Right renal cortex interstitium (tissue), 3 donors: ENCODE measurements at places on chromosomes 5 and 9. TPM values are rescaled to one million over a fixed set of nuclear protein-coding genes. Genes with fewer than 3 reads are reported as not detected.

IL7R gene
- 0.93 TPM for polyA plus RNA-seq

DNA sequence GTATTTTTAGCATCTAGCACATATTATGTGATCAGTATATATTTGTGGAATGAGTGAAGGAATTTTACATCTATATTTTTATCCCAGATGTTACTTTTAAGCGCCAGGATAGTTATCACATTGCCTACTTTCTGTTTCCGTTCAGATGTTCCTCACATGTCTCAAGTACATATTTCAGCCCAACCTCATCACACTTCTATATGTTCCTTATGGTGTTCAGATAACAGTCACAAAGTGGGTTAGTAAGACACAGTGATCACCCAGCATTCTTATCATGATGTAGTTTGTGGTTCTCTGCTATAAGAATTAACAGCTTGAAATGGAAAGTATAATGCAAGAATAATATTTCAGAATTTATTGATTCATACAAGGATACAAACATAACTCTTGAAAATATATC is 170.0 kb upstream of the RASA1 start:
- DNase-seq = no peak

- DNase-seq = no peak
Measured at GRCh38 chr5:53922508-53923498, 362.4 kb downstream of the NDUFS4 start.

IFNA17 gene
- not detected for polyA plus RNA-seq

- DNase-seq = no peak
Measured at GRCh38 chr5:138724470-138725146, 28.6 kb upstream of the CTNNA1 start.

GRCh38 chr5:168152660-168153059 is 138.8 kb upstream of the WWC1 start:
- no peak for DNase-seq

DNA sequence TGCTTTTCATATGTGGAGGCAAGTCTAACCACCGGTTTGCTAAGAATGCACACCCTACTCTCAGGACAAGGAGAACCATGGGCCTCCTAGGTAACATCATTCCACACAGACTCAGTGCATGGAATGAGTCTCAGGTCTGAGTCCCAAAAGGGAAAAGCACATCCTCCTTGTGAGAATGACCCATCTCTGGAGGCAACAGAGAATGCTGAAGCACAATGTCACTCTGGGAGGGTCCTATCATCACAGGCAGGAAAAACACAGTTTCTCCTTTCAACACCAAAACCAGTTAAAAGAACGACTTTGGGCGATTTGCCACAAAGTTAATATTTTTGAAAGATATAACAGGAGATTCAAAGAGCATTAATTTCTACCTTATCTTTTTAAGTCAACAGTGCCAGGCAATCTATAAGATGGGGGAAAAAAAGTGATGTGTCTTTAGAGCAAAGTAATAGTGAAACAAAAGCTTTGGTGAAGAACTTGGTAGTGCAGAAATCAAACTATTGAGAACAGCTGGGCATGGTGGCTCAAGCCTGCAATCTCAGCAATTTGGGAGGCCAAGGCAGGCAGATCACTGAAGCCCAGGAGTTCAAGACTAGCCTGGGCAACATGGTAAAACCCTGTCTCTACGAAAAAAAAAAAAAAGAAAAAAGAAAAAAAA is 97.3 kb downstream of the OXCT1 start:
- DNase-seq = no peak

- DNase-seq = no peak
Measured at GRCh38 chr9:97651646-97652045, 18.0 kb downstream of the NCBP1 start.

GLRX gene
- polyA plus RNA-seq = 76.8 TPM

HSPA4 gene
- 160 TPM for polyA plus RNA-seq

DNA sequence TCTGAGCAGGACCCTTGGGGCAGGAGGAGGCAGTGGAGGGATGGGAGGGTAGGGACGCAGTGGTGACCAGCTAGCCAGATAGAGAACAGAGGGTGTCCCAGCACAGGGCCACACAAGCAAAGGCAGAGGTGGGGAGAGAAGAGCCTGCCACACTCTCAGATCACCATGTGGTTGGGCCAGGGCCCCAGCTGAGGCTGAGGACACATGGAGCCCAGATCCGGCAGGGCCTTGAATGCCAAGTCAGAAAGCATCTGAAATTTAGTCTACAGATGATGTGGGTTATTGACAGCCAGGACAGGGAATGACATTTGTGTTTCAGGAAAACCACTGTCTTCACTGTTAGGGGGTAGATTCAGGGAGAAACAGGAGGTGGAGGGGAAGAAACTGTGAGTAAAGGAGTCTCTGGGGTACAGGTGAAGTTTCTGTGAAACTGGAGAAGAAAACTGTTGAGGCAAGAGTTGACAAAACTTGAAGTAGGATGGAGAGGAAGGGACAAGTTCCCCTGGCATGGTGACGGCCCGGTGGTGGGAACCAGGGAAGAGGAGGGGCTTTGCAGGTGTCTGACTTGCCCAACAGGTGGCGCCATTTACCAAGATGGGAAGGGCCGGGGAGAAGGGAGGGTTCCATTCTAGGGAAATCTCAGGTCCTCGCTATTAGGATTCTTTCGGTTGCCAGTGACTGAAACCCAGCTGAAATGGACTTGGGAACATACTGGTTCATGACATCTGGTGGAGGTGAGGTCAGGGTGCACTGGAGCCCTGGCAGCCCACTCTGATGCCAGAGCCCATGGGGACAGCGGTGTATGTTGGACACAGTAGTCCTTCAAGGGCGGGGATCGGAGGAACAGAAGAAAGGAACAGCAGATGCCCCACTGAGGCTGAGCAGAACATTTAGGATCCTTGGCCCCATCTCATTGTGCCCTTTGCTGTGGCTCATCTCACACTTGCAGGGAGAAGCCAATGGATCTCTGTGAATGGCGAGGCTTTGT is 100.1 kb downstream of the KCNIP1 start:
- DNase-seq = no peak

DNA sequence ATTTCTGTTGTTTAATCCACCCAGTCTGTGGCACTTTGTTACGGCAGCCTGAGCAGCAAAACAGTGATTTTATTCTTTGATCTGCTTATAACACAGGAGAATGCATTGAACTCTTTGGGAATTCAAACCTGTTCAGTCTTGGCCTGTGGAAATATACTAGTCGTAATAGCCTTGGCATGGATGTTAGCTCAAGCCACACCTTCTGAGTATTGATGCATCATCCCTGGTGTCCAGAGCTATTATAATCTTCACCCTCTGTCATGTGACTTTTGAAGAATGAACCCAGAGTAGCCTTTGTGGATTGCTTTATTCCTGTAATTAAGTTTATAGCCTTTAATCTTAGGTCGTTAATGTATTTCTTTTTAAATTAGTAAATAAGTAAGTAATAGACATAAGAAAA is 50.8 kb upstream of the TEX48 start:
- DNase-seq = no peak

DNA sequence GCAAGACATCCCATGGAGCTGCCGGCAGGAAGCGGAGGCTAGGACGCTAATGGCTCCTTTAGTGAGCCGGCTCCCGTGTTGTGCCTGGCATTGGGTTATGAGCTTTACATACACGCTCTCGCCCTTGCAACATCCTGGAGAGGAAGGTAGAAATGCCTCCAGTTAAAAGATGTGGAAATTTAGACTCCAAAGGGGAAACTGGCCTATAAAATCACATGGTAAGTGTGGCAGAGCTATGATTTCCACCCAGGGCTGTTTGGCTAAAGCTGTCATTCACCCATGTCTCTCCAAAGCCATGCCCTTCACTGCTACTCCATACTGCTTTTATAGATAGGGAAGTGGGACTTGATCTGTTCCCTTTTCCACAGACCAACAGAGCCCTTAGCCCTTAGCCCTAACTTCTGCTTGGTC is 5.2 kb downstream of the GM2A start:
- no peak for DNase-seq

DNA sequence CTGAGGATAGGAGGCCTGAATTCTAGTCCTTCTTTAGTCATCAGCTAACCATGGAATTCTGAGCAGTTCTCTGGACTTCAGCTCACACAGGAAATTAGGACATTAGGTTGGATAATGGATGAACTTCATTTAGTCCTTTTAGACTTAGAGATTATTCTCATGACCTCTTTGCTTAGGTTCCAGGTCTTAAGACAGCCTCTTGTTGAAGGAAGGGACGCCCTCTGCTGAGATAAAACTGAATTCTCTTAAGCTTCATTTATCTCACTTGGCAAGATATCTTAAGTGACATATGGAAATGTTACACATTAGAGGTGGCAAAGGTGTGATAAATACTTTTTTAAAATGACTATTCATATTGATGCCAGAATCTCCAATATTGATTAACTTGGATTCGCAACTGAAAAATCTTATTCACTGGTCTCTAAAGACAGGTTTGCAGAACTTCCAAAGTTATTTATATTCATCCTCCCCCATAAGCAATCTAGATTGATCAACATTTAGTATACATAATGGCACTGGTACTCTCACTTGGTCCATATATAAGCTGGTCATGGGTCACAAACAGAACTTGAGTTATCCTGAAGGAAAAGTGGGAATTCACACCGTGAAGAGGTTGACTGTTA is 16.9 kb upstream of the ZNF366 start:
- no peak for DNase-seq

DNA sequence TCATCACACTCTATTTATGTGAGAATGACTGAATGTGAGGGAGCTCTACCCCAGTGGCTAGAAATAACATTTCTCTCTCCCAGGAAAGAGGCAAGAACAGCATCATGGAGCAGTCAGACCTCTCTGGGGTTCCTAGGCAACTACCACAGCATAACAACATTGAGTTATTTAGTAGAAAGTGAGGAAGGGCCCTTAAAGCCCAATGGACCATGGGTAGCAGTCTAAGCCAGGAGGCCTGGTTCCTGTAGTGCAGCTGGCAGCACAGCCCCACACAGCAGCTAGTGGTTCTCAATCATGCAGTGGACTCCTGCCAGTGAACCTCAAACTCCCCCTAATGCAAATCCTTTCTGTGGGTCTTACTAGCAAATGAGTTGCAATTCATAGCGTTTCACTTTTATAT is 55.3 kb downstream of the SPEF2 start:
- no peak for DNase-seq

DNA sequence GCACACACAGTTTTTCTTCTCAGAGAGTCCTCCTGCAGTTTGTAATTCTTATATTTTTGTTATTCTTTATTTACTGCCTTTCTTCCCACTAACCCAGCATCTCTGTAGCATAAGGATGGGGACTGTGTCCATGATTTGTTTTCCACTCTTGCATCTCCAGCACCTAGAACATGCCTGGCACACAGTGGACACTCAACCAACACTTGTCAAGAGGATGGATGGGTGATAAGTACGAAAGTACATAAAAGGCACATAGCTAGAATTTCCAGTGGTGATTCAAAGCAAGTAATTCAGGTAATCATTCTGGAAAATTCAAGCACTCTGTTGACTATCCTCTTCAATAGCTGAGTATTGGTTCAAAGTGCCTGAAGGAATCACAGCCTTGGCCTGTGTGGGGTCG is 60.2 kb upstream of the TRIO start:
- no peak for DNase-seq

GRCh38 chr5:143222287-143223231 is 180.9 kb downstream of the NR3C1 start:
- DNase-seq = no peak

- DNase-seq = no peak
Measured at GRCh38 chr5:81225463-81225862, 7.7 kb upstream of the CKMT2 start.

DNA sequence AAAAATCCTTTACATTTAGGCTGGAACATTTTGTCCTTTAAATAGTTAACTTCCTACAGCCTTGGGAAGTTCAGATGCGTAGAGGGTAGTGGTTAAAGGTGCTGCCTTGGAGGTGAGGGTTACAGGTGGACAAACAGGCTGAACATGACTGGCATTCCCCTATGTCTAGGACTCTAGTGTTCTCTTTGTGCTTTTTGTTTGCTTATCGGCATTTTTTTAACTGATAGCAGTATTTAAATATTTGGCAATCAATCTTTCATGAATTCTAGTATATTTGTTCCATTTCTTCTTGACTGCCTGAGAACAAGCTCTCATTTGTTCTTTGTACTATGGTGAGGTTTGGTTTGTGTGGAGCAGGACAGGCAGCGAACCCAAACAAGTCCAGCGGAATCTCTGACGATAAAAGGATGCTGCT is 307.6 kb downstream of the CTNND2 start:
- DNase-seq = no peak

P4HA2 gene
- 31.0 TPM for polyA plus RNA-seq

DNA sequence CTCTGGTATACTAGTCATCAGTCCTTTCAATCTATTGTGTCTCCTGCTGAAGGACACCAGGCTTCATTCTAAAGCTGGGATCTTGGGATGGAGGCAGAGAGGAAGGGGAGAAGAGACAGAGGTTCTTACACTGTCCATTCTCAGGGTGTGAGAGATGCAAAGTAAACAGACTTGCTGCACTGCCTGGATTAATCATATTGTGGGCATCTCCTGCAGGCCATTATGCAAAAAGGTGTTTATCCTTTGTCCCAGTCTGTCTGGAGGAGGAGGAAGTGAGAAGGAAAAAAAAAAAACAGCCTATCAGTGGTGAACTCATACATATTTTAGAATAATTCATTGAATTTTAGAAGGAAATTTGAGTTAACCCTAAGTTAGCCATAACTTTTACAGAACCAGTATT is 92.9 kb upstream of the TNPO1 start:
- no peak for DNase-seq

DNA sequence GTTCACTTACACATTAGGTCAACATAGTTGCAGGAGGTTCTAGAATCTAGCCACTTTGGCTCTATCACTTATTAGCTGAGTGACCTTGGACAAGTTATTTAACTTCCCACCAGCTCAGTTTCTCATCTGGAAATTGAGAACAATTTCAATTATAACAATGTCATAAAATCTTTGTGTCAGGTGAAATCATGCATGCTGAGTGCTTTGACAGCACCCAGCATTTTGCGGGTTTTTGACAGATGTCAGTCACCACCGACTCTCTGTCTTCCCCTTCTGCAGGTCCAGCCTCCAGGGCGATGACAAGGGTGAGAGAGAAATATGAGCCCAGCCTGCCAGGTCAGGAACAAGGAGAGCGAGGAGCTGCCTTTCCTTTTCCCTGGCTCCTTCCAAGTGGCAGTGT is 107.1 kb upstream of the TAS2R1 start:
- DNase-seq = no peak

GRCh38 chr5:90408571-90409317 is 812 bp downstream of the CETN3 start:
- peak; percentile 7 for DNase-seq

DNA sequence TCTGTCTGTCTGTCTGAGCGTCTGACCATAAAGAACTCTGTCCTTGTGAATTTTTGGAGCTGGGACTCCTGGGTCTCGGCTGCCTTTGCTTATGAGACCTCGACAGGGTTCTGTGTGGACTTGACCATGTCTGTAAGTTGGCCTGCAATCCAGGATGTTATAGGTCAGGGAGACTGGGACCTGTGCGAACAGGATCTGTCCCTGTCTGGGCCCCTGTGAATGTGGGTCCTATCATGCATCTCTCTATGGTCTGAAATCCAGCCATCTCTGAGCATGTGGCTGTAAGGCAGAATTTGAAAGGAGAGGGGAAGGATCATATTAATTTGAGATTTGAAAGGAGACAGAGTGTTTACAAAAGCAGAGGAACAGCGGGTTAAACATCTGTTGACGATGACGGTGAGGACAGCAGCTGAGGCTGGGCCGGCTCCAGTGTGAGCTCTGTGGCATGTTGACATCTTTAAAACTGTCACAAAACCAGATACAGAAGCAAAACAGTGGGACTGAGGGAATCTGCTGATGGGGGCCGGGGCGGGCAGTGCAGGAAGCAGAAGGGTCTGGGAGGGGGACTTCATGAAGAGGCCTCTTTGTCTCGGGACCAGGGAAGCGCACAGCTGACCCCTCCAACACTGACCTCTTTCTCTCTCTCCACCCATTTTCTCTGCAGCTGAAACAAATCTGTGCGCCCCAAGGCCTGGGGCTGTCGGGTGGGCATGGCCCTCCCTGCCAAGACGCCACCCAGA is 19.1 kb upstream of the MVB12B start:
- no peak for DNase-seq

ELAVL2 gene
- polyA plus RNA-seq = 3.6 TPM

TMC1 gene
- 0.55 TPM for polyA plus RNA-seq
